Astrocyte of the spinal cord (primary cell): ENCODE measurements at places on chromosomes 16 and 17.
A peak's percentile ranks its signal among the peaks of the same experiment; 100 is the strongest.

GRCh38 chr17:79109584-79109983 lies 35.0 kb downstream of the ENGASE start:
- DNase-seq = no peak

DNA sequence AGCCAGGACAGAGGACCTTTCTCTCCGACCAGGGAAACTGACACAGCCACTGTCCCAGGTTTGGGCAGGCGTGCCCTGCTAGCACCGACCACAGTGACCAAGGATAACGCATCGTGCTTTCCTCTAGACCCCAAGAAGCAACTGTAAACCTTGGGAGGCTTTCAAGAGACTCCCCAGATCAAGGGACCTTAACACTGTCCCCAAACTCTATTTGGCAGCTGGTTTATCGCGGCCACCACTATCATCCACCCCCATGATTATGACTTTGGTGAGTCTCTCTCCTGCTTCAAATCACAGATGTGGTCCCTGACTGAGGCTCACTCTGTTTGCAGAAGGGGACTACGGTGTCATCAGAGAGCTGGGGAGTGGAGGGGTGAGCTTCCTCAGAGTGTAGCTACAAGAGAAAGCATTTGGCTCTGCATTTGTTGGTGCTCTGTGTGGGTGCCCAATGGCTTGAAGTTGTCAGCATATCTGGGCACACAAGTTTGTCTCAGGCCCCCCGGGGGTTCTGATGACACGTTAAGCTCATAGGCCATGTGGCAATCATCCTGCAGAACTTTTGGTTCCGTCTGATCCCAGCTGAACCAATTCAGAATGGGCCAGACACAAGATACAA lies 408.0 kb downstream of the SLC39A11 start:
- DNase-seq = no peak

DNA sequence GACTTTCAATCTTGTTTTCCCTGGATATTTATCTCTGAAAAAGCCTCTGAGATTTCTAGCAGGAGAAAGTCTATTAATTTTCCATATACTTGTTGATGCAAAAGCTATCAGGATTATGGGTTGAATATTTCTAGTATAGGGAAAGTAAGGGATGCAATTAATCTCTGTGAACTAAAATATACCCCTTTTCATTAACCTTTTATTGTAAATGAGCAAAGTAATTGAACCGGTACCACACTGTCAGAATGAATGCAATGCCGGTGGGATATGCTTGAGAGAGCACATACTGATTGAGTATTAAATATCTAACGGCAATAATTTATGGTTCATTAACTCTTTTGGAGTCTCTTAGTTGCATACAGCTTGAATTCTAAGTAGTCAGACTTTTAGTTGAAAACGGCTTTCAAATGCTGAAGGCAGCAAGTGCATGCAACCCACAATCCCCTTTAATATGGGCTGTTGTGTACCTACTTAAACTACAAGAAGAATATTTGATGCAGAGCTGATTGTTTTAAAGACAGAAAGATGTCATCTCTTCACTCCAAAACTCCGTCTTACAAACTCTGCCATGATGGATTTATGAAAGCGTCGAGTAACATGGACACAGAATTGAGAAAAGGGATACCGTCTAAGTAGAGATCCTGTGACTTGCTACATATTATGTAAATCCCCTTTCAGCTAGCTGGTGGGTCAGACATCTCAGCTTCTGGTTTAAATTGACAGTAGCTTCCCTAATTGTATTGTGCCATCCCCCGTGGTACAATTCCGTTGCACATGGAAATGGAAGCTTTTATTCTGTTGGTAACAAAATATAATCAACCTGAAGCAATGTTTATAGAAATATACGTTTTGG lies 141.3 kb upstream of the CDH8 start:
- DNase-seq = no peak

DNA sequence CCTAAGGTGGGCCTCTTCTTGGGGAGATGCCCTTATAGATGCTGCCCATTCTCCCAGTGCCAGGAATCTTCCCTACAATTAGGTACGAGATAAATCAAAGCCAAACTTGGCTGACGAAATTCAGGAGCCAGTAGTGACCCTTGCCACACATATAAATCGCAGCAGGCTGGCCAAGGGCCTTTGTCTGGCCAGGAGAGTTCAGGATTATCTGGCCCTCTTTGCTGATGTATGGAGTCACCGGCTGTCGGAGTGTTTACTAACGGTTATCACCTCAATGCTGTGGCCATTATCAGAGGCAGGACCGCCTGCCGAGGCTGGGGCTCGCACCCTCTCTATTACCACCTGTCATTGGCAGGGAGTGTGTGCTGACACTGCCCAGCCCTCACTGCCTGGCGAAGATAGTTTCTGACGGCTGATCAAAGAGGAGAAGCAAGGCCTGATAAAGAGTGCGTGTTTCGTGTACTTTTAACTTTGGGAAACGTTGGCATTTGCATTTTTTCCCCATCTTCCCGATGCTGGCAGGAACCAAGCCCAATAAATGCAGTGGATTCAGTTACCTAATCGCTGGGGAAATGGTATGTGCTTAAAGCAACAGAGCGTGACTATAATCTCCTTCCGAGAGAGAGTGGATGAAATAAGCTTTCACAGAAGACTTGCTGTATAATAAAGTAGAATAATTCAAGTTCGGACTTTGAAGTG lies 32.8 kb upstream of the TBX2 start:
- no peak for DNase-seq

DNA sequence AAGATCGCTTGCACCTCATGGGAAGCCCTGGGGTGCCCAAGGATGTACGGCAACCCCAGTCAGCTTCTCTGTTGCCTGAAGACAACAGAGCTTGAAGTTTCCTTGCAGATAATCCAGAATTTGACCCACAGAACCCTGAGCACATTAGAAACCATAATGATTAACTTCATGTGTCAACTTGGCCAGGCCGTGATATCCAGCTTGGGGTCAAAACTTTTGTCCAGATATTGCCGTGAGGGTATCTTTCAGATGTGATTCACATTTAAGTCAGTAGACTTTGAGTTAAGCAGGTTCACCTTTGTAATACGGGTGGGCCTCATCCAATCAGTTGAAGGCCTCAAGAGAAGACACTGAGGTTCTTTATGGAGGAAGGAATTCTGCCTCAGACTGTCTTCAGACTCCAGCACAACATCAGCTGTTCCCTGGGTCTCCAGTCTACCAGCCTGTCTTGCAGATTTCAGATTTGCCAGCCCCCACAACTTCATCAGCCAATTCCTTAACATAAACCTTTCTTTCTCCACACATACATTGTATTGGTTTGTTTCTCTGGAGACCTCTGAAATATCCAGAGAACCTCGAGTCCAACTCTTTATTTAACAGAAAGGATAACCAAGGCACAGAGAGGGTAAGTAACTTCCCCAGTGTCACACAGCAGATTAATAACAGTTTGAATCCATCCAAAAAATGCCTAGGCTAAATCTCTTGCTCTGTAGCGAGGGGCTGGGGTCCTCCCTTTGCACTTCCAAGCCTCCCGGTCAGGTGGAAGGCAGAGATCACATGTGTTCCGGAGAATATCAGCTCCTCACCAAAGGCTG lies 171.1 kb downstream of the SALL1 start:
- no peak for DNase-seq

GRCh38 chr17:72362376-72363088 lies 241.7 kb downstream of the SOX9 start:
- peak; percentile 82 for DNase-seq

DNA sequence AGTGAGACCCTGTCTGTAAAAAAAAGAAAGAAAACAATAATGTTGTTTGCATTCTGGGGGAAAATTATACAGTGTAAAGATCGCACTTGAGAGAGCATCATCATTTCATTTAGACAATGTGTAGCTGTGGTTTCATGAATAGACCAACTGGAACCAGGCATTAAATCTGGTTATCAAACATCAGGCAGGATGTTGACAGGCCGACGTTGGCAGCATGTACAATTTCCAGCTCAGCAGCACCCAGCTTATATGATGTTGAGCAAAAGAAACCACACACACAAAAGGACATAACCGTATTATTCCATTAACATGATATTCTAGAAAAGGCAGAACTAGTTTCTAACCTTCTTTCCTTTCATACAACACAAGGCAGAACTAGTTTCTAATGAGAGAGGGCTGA lies 5.8 kb downstream of the MARVELD3 start:
- DNase-seq = no peak

DNA sequence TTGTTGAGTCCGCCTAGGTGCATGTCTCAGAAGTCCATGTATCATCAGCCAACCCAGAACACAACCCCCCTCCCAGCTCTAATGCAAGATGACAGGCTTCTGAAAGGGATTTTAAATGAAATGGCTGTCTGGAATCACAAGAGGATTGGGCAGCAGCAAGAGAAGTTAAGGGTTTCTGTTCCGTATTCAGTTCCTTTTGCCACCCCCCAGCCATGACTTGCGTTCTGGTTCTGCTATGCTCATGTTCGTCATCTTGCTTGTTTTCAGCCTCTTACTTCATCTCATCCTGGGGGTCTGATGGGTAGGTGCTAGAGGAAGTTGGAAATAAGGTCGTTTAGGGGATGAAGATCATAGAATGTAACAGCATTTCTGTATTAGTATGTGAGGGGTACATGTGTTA lies 12.0 kb downstream of the MINK1 start:
- no peak for DNase-seq

- DNase-seq = no peak
Measured at GRCh38 chr17:79670537-79671084, 59.8 kb upstream of the RBFOX3 start.

GRCh38 chr16:16017812-16018211 lies 68.4 kb downstream of the ABCC1 start:
- DNase-seq = no peak

DNA sequence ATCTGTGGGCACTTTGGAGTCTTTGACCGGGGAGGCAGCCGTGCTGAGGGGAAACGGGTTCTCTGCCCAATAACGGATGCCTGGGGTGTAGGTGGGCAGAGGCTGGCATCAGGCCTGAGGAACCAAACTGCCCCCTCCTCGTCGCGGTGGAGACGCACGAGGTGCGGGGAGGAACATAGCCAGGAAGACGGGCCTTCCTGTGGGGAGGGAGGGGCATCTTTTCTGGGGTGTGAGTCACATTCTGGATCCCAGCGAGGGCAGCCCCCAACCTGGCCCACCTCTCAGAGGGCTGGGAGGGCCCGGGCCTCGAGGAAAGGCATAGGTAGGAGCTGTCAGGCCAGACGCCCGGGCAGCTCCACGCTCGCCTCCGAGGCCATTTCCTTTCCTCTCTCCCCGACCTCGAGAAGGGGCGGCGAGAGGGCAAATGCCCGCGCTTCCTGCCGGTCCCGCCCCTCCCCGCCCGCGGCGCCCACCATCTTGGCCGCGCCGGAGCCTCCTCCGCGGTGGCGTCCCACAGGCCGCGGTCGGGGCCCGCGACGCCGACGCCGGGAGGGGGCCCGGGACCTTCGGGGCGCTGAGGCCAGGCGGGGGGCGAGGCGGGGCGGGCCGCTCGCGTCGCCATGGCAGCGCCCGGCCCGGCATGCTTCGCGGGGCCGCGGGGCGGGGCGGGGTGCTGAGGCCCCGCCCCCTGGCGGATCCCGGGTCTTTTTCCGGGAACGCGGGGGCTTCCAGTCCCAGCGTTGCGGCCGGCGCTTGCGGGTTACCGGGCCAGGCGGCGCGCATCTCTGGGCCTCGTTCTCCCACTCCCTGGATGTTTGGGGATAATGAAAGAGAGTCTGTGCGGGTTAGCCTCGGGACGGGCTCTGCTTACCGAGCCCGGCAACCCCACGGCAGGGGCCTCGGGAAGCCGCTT lies 13.2 kb downstream of the RAI1 start:
- DNase-seq = peak; percentile 78

GRCh38 chr17:77467521-77467920 lies 326.8 kb downstream of the SEC14L1 start:
- DNase-seq = no peak

- no peak for DNase-seq
Measured at GRCh38 chr16:50507397-50507796, 40.8 kb upstream of the NKD1 start.

DNA sequence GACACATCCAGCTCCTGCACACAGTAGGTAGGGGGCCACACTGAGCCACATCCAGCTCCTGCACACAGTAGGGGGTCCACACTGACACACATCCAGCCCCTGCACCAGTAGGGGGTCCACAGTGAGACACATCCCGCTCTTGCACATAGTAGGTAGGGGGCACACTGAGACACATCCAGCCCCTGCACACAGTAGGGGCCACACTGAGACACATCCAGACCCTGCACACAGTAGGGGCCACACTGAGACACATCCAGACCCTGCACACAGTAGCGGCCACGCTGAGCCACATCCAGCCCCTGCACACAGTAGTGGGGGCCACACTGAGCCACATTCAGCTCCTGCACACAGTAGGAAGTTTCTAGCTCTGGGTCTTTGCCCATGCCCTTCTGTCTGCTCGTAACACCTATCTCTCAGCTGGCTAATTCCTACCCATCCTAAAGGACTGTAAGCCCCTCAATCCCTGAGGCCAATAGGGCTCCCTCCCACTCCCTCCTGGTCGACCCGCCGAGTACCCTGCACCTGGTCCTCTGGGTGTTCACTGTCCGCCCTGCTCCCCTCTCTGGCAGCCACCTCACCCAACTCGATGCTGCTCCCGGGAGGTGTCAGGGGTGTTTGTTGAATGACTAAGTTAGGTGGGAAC lies 9.4 kb upstream of the ATP2A3 start:
- DNase-seq = no peak

- no peak for DNase-seq
Measured at GRCh38 chr16:84959045-84959576, 52.2 kb downstream of the ZDHHC7 start.

DNA sequence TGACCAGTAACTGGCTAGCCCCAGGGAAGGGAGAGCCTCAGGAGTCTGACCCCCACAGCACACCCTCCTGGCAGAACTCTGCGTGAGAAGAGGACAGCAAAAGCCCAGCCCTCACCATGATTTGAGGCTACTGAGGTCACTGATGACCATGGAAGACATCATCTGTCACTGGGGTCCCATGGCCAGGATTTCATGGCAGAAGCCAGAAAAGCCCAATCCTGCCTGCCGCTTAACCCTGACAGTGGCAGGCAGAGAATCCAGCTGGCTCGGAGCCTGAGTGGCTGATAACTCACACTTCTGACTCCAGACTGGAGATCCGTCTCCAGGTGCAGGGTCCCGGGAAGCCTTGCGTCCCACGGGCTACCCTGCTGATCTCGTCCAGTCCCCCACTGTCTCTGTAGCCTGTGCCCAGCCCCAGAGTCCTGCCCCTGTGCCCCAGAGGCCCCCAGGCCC lies 17.5 kb downstream of the GRIN2C start:
- DNase-seq = peak; percentile 5

DNA sequence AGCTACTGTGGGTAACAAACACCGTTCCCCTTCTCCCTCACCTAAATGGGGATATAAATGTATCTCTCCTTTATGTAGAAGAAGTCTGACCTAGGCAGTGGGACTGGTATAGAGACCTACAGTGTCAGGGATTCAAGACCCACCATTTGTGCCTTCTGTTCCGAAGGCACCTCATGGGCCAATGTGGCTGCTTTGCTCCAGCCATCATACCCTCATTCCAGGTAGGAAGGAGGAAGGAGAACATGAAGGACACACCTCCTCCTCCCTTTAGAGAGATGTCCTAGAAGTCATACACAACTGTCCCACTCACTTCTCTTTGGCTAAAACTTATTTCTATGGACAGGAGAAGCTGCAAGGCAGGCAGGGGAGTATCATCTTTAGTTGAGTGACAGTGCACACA lies 8.3 kb upstream of the CRISPLD2 start:
- DNase-seq = no peak

GRCh38 chr17:1234455-1234854 lies 35.8 kb upstream of the BHLHA9 start:
- DNase-seq = no peak
